Activated CD8-positive, alpha-beta memory T cell treated with anti-CD3 and anti-CD28 coated beads, Interleukin-2, amount 10 ng/mL, durations not matched to agents 7 days and 5 days (primary cell): ENCODE measurements at places on chromosomes 4 and X. TPM values are rescaled to one million over a fixed set of nuclear protein-coding genes. Genes with fewer than 3 reads are reported as not detected.
A peak's percentile ranks its signal among the peaks of the same experiment; 100 is the strongest.

- no peak overlapping the region for H3K27ac ChIP-seq
- H3K36me3 ChIP-seq = peaks cover 4% of the 10 kb centered on the region
- peaks cover 10% of the 10 kb centered on the region for H3K4me1 ChIP-seq
- no peak for DNase-seq
Measured at GRCh38 chrX:42102586-42103282, 179.4 kb upstream of the CASK start.

DNA sequence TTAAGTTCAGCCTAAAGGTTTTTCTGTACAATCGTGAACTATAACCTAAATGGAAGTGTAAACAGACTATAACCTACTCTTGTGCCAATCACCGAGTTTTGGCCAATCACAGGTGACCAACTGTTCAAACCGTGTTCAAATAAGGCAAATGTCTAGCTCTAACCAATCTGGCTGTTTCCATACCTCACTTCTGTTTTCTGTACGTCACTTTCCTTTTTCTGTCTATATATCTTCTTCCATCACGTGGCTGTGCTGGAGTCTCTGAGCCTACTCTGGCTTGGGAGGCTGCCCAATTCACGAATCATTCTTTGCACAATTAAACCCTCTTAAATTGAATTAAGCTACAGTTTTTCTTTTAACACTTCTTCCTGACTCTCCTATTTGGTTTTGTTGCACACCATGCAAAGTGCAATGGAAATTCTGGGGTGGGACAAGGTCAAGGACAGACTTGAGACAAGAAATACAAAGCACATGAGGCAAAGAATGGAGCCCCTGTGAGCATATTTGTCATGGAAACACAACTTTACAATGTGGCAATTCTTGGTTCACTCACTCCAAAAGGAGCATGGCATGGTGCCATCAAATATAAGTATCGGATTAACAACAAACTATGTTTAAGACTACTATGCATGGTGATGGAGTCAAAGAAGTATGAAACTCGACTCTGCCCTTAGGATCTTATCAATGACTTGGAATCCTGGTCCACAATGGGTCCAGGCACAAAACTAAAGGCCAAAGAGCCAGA is 115.7 kb upstream of the FAM9B start:
- no peak overlapping the region for H3K4me3 ChIP-seq
- peaks cover 3% of the 10 kb centered on the region for H3K27me3 ChIP-seq
- H3K27ac ChIP-seq = no peak overlapping the region
- peaks cover 3% of the 10 kb centered on the region for H3K36me3 ChIP-seq
- H3K4me1 ChIP-seq = peaks cover 8% of the 10 kb centered on the region
- DNase-seq = no peak

GRCh38 chr4:76504613-76505465 is 69.8 kb downstream of the SHROOM3 start:
- H3K27ac ChIP-seq = no peak overlapping the region
- H3K4me1 ChIP-seq = no peaks in the 10 kb centered on the region
- H3K4me3 ChIP-seq = no peak overlapping the region
- H3K27me3 ChIP-seq = peaks cover 25% of the 10 kb centered on the region
- H3K36me3 ChIP-seq = no peaks in the 10 kb centered on the region
- no peak for DNase-seq

DNA sequence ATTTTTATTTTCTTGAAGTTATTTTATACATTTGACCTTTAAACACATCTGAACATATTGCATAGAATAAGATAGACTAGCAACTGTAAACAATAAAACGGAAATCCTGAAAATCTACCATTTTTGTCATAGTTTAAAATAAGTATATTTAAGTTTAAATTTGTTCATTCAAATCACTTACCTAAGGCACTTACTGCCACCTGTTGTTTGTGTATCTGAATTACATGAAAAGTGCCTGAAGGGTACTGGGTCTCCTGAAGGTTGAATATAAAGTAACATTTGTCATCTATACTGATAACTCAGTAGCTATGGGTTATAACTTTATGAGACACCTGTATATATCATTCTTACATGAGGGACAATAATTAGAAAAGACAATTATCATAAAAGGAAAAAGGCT is 38.6 kb downstream of the TRPC5 start:
- no peaks in the 10 kb centered on the region for H3K27me3 ChIP-seq
- DNase-seq = no peak
- no peak overlapping the region for H3K4me3 ChIP-seq
- no peaks in the 10 kb centered on the region for H3K36me3 ChIP-seq
- H3K27ac ChIP-seq = no peak overlapping the region

- H3K36me3 ChIP-seq = peaks cover 3% of the 10 kb centered on the region
- H3K27me3 ChIP-seq = peaks cover 67% of the 10 kb centered on the region
- H3K4me3 ChIP-seq = peak overlapping the region; percentile 47
- peaks cover 13% of the 10 kb centered on the region for H3K4me1 ChIP-seq
Measured at GRCh38 chr4:168877511-168878491, 132.3 kb downstream of the CBR4 start.

- H3K4me3 ChIP-seq = no peak within 1 kb of the TSS
- no peak for DNase-seq
- H3K36me3 ChIP-seq = peaks cover 2% of the 10 kb centered on the region
- H3K4me1 ChIP-seq = no peaks in the 10 kb centered on the region
- peaks cover 8% of the 10 kb centered on the region for H3K27me3 ChIP-seq
- no peak within 1 kb of the TSS for H3K27ac ChIP-seq
Measured at GRCh38 chrX:153780678-153781427, at the start of gene SRPK3. Gene SRPK3, plus strand, starts transcription at chrX:153781041. Its CDS starts 46 bp downstream, at chrX:153781087.

GRCh38 chr4:17033768-17034181 is 135.3 kb upstream of the LDB2 start:
- H3K36me3 ChIP-seq = no peaks in the 10 kb centered on the region
- DNase-seq = no peak
- no peak overlapping the region for H3K4me3 ChIP-seq

DNA sequence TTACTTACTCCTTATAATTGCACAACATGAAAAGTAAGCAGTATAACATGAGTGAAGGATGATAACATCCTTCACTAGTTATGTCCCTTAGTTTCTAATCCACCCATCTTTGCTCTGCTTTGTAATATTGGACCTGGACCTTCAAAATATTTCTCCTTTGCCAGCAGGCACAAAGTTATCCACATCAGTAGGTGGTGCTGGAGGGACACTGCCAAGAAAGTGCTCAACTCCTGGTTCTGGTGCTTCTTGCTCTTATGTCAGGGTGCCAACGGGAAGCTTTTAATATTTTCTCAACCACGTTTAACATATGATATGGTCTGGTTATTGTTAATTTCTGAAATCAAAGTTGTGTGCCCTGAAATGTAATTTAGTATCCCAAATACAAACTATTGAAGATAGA is 49.1 kb downstream of the TMEM165 start:
- peaks cover 25% of the 10 kb centered on the region for H3K36me3 ChIP-seq
- H3K4me3 ChIP-seq = no peak overlapping the region
- peaks cover 10% of the 10 kb centered on the region for H3K4me1 ChIP-seq
- no peak for DNase-seq

- H3K27ac ChIP-seq = no peak overlapping the region
- peaks cover 5% of the 10 kb centered on the region for H3K4me1 ChIP-seq
- H3K36me3 ChIP-seq = no peaks in the 10 kb centered on the region
- peaks cover 2% of the 10 kb centered on the region for H3K27me3 ChIP-seq
- no peak for DNase-seq
Measured at GRCh38 chrX:97636473-97637140, 752.9 kb downstream of the RPA4 start.

The GJB1 gene
- not detected for total RNA-seq

The PABPC1L2B gene
- not detected for total RNA-seq

The WDR17 gene
- total RNA-seq = 0.26 TPM

The TRIML2 gene
- not detected for total RNA-seq

The GIMD1 gene
- total RNA-seq = not detected

The PRDM5 gene
- total RNA-seq = not detected

The TLR10 gene
- 0.09 TPM for total RNA-seq

The CT47B1 gene
- not detected for total RNA-seq

The CTAG1B gene
- total RNA-seq = not detected

The SMIM31 gene
- total RNA-seq = not detected

The LAGE3 gene
- 39.0 TPM for total RNA-seq
